Activated gamma-delta T cell treated with anti-CD3 and anti-CD28 coated beads, Interleukin-2, amount 50 U/mL, for 16 hours (primary cell): ENCODE measurements at places on chromosomes 11 and 22.

GRCh38 chr11:94046796-94047195 lies 25.6 kb downstream of the HEPHL1 start:
- no peak for DNase-seq

DNA sequence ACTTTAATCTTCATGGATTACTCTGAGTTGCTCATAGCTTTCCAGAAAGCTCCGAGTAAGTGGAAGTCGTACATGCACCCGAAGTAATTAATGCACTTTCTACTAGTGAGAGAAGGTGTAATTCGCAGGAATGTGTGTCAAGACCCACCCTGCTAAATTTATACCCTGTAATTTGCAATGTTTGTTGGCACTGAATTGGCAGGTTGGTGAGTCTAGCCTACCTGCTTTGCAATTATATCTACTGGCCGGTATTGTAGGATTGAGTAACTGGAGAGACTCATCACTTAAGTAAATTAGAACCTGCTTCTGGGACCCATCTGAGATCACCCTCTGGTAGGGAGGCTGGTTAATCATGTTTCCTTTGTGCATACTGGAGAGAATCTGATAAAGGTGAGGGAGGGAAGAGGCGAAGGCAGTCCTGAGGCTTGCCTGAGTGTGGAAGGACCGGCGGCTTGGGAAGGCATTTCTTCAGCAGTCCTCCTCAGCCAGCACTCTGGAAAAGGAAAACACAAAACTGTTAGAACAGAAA lies 63.3 kb downstream of the LDLRAD3 start:
- no peak for DNase-seq

- no peak for DNase-seq
Observed at GRCh38 chr11:130037058-130037457, 32.6 kb upstream of the APLP2 start.

- no peak for DNase-seq
Observed at GRCh38 chr11:76159303-76159937, 46.9 kb downstream of the WNT11 start.

- DNase-seq = no peak
Observed at GRCh38 chr11:91731051-91731450, 493.6 kb upstream of the FAT3 start.

- no peak for DNase-seq
Observed at GRCh38 chr11:122663056-122663740, 7.7 kb downstream of the UBASH3B start.

- no peak for DNase-seq
Observed at GRCh38 chr11:34343153-34343552, 14.7 kb downstream of the ABTB2 start.

DNA sequence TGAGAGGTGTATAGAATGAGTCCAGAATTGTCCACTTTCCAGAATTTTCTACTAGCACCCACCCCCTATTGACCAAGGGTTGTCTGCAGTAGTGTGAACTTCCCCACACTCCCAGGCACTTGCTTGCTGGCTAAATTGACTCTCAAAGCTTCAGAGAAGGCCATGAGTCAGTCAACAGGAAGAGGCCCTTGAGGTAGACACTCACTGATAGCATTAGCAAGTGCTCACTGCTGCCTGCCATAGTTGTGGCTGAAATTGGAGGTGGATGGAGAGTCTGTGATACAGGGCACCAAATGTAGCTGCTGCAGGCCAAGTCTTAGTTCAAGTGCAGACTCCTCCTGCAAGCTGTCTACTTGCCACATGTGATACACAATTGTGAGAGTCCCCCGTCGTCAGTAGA lies 156.8 kb downstream of the SPON1 start:
- DNase-seq = no peak

- no peak for DNase-seq
Observed at GRCh38 chr11:122253589-122254231, 137.7 kb upstream of the BLID start.

- no peak for DNase-seq
Observed at GRCh38 chr11:86617502-86617901, 54.9 kb downstream of the ME3 start.

GRCh38 chr22:46453006-46453828 lies 84.2 kb downstream of the CELSR1 start:
- no peak for DNase-seq

GRCh38 chr11:10125522-10126133 lies 168.4 kb downstream of the SBF2 start:
- DNase-seq = no peak

GRCh38 chr11:69286374-69287371 lies 7.3 kb upstream of the MYEOV start:
- no peak for DNase-seq

DNA sequence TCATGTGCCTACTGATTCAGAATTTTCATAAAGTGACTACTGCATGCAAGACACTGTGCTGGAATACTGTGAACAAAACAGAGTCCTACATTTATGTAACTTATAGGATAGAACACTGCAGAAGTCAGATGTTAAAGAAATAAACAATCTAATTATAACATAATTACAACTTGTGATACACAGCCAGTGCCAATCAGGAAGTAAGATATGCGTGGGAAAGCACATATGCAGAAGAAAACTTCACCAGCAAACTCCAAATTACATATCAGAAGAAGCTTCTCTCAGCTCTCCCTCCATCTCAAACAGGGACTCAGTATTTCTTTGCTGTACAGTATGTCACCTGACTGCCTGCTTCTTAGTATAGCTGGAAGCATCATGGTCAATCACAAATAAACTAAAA lies 37.4 kb downstream of the PAK1 start:
- DNase-seq = no peak

DNA sequence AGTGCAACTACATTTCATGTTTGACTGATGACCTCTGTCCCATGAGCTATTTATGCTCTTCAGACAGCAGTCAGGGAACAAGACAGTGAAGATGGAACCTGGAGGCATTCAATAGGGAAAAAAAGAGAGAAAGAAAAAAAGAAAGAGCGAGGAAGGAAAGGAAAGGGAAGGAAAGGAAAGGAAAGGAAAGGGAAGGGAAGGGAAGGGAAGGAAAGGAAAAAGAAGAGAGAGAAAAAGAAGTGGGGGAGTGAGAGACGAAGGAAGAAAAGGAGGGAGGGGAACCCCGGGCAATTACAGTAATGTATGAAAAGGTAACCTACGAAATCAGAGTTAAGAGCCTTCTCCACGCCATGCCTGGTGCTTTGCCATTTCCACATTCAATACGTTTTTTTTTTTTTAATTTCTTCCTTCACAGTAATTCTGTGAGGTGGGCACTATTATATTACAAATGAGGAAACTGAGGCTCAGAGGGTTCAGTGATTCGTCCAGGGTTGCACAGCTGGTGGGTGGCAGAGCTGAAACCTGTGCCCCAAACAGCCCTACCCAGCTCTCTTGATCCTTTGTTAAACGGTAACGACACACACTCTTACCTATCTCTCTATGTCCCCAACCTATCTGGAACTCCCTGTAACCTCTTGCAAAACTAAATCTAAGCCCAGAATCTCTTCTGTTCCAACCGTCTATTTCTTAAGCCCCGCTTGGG lies 39.3 kb downstream of the ETS1 start:
- DNase-seq = no peak

DNA sequence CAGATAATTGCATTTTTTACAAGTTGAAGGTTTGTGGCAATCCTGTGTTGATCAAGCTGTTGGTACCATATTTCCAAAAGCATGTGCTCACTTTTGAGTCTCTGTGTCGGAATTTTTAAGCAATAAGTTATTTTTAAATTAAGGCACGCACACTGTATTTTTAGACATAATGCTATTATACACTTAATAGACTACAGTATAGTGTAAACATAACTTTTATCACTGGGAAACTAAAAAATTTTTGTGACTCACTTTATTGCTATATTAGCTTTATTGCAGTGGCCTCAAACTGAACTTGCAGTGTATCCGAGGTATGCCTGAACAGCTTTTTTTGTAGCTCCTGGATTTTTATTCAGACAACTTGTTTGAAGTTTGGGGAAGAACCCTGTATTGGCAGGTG lies 31.3 kb upstream of the RRM1 start:
- DNase-seq = no peak

DNA sequence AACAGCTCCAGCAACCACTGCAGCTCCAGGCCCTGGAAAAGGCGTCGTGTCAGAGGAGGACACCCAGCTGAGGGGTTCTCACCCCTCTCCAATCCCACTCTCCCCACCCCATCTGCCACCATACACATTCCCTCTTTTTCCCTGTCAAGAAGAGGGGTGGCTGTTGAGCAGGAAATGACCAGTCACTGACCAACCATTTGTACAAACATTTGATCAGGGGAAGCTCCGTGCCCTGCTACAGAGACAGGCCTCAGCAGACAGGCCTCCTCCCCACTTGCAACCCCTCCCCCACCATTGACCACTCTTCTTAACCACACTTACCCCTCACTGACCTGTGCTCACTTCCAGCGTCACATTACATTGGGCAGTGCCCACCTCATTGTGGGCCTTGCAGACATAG lies 2.3 kb upstream of the VSIG2 start:
- DNase-seq = no peak

DNA sequence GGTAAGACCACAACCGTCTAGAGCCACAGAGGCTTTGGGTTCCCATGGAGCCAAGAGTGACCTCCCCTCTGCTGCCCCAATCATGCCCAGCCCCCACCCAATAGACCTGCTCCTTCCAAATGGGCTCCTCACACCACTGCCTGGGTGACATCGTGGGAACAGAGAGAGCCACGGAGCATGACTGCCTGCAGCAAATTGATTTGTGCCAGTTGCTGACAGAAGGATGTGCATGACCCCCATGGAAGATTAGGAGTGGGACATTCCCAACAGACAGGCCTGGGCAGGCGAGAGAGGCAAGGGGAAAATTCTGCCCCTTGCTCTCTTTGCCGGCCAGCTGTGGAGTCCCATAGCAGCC lies 88.5 kb downstream of the TENM4 start:
- DNase-seq = no peak

DNA sequence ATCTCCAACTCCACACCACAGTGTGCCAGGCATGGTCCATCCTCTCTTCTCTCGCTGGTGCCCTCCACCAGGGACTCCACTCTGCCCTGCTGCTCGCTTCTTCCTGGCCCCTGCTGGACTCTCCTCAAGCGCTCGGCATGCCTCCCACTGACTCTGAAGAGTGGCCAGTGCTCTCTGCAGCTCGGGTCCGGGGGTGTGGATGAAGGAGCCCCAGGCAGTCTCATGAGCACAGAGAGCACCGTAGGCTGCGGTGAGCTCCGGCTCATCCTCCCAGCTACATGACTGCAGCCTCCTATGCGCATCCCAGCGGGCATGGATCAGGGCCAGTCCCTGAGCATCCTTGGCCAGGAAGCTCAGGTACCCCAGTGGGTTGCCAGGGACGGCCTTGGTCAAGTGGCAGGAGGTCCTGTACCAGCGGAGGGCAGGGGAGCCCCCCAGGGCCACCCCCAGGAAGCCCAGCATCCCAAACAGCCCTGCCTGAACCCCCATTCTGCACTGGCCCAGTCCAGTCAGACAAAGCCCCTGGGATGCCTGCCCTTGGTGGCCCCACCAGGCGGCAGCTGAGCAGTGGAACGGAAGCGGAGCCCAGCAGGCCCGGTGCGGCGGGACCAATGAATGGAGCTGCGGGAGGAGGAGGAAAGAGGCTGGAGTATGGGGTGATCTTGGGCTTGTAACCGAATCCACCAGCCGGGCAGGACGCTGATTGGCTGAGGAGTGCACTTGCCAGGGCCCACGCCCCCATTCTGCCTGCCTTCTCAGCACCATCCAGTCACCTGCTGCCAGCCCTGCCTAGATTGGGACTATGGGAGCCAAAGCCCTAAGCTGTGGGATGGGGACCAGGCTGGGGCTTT lies at the start of gene PLA2G3:
PLA2G3 (minus strand) TSS at position 643 of the 851 bp plus-strand sequence; CDS start at position 489, 154 bp downstream.
- no peak for DNase-seq

- no peak for DNase-seq
Observed at GRCh38 chr22:32018056-32018455, 25.0 kb upstream of the SLC5A1 start.

- DNase-seq = no peak
Observed at GRCh38 chr11:116837231-116838091, at the start of gene APOA1. Gene APOA1 (minus strand): TSS chr11:116837622. CDS start chr11:116837387, 235 bp downstream.

DNA sequence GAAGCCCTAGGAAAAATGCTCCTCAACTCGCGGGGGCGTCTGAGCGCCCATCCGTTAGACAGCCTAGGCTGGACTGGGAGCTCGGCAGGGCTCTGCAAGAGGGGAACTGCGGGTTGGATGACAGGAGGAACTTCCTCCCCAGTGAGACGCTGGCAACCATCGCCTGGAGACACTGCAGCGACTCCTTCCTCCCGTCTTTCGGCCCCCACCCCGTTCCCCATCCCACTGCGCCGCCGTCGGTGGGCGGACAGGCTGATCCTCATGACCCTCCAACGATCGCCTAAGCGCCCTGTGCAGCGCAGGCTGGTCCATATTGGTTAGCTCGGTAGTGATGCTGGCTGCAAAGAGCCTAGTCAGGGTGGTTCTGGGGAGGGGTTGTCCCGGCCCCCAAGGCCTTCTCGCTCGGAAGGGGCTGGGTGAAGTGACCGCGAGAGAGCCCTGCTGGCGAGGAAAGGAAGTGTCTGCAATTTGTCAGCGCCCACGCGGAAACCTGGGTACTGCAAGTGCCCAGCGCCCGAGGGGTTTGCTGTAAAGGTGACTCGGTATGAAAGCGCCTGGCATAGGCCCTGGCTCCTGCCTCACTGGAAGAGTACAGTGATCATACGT lies 638 bp downstream of the NRGN start:
- DNase-seq = no peak

DNA sequence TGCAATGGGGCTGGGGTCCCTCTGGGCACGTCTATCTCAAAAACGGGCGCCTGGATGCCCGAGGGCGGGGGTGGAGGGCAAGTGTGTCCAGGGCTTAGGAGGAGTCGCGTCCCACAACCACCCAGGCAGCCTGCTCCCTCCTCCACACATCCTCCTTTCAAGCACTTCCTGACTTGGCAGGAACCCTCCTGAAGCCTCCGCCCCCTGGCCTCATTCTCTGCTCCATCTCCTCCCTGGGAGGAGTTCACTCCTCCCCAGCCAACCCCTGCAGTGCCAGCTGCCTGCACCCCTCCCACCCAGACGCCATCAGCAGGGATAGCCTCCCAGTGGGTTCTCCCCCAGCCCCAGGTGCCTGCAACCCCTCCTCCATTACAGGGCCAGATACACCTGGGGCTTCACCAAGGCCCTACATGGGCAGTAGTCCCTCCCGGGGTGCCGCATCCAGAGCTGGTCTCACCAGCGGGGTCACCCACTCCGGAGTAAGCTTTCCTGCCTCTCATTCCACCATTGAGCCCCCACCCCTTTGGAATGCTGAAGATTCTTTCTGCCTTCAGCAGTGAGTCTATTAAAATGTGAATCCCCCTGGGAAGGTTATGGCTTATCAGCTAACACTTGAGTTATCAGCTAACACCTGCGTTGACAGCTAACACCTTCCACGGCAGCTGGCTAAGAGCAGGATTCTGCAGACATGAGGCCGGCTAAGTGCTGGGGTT lies 24.4 kb downstream of the RTN4R start:
- DNase-seq = no peak

DNA sequence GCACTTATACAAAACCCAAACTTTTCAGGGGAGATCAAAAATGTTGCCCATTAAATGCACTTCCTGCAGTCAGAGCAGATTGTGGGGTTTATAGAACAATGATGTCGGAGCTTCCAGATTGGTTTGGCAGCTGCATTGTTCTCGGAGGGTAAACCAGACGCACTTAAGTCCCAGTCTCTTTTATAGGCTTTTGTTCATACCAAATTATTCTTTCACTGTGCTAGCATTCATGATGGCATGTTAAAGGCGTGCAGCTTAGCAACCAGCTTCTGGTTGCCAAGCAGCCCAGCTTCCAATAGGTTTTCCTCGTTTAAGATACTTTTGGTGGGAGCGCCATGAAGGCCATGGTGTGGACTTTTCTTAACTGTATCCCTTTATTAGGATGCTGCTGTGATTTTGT lies 40.9 kb downstream of the ZC3H12C start:
- no peak for DNase-seq
